ENCODE measurements at places on chromosomes 7 and 10.

GRCh38 chr10:17109475-17110207, 20.0 kb downstream of the CUBN start:
- peak; percentile 23 for DNase-seq

GRCh38 chr7:32036557-32036956, 33.6 kb downstream of the PDE1C start:
- DNase-seq = no peak

DNA sequence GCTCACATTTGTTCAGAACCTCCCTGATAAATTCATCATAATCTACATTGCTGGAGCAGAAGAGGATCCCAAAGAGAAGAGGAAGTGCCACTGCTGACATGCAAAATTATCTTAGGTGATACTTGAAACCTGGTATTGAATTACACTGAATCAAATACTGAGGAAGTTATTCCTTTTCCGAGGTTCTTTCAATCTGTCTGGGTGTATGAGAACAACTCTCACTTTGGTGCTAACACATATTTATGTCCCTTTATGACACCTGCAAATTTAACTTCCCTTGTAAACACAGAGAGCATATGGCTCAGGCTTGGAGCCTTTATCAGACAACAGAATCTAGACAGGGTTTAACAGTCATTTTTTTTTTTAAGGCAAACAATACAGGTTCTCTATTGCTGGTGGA, 131.4 kb downstream of the SRPK2 start:
- no peak for DNase-seq

- DNase-seq = no peak
Measured at GRCh38 chr7:155283565-155284194, 14.0 kb upstream of the INSIG1 start.

GRCh38 chr10:59435707-59436106, 73.4 kb upstream of the FAM13C start:
- DNase-seq = no peak

DNA sequence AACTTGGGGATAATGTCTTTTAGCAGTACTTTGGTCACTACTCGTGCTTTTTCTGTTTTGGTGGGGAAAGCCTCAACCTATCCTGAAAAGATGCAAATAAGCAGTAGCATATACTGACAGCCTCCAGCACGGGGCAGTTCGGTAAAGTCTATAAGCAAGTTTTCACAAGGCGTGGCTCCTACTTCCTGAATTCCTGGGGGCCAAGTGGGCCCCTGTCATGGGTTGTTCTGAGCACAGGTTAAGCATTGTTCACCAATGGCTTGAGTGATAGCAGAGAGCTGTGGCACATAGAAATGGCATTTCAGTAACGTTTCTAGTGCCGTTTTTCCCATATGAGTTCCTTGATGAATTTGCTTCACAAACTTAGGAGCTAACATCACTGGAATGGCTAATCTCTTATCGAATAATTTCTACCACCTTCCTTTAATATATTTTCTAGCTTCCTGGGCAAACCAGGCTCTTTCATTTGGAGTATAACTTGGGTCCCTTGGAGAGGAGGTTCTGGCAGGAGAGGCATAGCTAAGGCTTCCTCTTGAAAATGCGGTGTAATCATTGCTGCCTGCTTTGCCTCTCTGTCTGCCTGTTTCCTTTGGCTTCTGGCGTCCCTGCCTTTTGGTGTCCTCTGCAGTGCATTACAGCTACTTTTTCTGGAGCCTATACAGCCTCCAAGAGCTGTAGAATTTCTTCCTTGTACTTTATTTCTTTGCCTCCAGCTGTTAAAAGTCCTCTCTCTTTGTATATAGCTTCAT, 11.7 kb upstream of the ZNF239 start:
- DNase-seq = no peak

GRCh38 chr10:3413937-3414666, 241.5 kb upstream of the PITRM1 start:
- DNase-seq = no peak

GRCh38 chr10:19164461-19164860, 115.9 kb downstream of the MALRD1 start:
- DNase-seq = no peak

DNA sequence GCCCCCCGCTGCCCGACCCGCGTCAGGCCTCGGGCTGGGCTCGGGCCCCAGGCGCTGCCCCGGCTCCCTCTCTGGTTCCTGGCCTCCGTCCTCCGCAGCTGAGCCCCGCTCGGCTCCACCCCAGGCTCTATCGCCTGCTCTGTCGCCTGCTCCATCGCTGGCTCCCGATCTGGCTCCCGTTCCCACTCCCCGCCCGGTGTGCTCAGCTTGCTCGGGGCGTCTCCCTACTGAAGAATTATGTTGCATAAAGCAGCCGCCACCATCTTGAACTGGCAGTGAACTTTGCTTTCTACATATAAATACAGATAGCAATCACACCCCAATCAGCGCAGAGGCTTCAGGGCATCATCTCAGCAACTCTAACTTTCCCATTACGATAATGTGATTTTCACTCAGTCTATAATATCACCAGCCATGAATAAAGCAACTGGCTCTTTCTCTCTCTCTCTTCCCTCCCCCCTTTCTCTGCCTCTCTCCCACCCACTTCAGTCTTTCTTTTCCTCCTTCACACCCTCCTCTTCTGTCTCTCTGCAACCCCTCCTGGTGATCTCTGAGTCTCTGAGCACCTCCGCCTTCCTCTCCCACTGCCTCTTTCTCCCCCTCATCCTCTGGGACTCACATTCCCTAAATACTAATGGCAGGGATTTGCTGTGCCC, 43.3 kb upstream of the BTRC start:
- DNase-seq = no peak

GRCh38 chr10:2097937-2098336, 360.6 kb upstream of the ADARB2 start:
- DNase-seq = no peak

DNA sequence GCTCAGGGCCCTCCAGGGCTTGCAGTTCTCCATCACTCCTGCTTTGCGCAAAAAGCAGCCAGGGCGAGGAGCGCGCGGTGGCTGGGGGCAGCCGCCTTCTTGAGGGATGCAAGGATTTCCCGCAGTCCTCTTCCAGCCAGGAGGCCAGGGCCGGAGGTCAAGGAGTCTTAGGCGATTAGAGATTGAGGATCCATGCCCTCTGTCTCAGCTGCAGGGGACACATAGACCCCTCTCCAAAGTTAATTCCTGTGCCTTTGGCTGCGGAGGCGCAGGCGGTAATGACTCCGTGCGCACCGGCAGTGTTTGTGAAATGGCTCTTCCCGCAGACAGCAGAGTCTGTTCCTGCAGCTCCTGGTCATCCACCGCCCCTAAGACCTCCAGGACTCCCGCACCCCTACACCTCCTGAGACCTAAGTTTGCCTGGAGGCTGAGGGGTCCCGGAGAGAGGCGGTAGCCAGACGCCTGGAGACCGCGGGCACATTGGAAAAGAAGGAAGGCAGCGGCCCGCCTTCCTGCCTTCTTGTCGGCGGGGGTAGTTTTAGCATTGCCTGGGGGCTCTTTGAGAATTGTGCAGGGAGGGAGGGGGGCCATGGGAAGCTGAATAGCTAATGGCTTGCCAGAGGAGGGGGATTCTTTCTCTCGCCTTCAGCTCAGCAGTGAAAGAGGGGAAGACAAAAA, 3.3 kb upstream of the NEUROG3 start:
- DNase-seq = no peak

- no peak for DNase-seq
Measured at GRCh38 chr7:2527505-2528467, 8.2 kb downstream of the LFNG start.

DNA sequence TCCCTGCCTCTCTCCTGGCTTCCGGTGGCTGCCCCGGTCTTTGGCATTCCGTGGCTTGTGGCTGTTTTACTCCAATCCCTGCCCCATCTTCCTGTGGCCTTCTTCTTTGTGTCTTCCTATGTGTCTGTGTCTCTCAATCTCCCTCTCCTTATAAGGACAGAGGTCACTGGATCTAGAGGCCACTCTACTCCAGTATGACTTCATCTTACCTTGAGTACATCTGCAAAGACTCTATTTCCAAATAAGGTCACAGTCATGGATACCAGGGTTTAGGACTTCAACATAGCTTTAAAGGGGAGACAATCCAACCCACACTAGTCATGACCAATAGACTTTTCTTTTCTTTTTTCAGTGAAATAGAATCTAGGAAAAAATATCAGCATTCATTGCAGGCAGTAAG, 153.3 kb upstream of the INSYN2A start:
- peak; percentile 1 for DNase-seq

DNA sequence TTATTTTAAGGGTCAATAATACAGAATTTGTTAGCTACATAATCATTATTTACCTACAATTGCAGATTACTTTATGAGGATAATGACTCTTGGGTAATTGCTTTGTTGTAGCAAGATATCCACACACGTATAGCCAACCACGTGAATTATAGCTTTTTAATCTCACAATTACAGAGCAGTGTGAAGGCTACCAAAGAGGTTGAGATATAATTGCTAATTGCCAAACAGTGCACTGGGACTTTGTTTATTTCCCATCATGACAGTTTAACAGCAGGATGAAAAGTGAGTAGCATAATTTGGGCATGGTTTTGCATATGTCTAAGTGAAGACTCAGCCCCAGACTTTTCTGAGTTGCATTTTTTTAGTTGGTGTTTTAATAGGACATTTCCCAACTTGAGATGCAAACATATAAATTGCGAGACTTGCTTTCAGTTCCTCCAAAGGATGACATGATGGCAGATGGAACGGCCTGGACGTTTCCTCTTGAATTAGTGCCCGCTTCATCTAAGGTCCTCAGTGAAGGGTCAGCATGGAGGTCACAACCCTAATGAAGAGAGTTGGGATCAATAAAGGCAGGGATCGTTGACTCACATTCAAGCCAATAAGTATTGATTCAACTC, 180.7 kb upstream of the GPR26 start:
- no peak for DNase-seq

DNA sequence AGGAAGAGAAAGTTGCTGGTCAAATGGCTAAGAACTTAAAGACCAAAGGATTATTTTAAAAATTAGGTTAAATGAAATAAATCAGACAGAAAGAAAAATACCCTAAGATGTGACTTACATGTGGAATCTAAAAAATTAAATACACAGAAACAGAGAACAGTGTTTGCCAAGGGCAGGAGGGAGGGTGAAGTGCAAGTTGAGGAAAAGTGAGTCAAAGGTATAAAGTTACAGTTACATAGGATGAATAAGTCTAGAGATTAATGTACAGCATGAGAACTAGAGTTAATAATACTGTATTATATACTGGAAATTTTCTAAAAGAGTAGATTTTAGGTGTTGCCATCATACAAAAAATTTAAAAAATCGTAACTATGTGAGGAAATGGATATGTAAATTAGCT, 146.3 kb downstream of the MDFIC start:
- no peak for DNase-seq

DNA sequence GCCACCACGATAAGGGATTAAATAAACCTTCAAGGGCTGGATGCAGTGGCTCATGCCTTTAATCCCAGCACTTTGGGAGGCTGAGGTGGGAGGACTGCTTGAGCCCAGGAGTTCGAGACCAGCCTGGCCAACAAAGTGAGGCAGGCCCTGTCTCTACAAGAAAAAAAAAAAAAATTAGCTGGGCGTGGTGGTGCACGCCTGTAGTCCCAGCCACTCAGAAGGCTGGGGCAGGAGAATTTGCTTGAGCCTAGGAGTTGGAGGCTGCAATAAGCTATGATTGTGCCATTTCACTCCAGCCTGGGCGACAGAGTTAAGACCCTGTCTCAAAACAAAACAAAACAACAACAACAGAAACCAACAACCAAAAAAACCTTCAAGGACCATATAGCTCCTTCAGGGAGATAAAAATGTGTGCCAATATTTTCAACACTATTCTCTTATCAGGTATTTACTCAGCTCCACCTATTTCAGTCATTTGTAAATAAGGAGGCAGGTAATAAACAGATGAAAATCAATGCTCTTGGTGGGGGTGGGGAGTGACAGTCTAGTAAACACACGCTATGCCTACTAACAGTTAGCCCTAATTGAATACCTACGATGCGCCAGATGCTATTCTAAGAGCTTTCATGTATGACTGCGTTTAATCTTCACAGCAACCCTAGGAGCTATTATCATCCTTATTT, 13.2 kb downstream of the BAIAP2L1 start:
- no peak for DNase-seq

- no peak for DNase-seq
Measured at GRCh38 chr7:24637021-24637420, 63.8 kb downstream of the PALS2 start.

DNA sequence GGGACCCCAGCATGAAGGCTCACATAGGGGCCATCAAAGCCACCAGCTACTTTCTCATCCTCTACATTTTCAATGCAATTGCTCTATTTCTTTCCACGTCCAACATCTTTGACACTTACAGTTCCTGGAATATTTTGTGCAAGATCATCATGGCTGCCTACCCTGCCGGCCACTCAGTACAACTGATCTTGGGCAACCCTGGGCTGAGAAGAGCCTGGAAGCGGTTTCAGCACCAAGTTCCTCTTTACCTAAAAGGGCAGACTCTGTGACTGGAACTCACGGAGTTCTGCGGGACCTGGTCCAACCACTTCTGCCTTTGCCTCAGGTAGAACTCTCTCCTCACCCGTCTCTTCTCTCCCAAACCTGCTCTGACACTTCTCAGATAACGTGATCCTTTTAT, 945 bp downstream of the TAS2R40 start:
- no peak for DNase-seq

GRCh38 chr10:70991140-70992124, 103.1 kb upstream of the PCBD1 start:
- no peak for DNase-seq

DNA sequence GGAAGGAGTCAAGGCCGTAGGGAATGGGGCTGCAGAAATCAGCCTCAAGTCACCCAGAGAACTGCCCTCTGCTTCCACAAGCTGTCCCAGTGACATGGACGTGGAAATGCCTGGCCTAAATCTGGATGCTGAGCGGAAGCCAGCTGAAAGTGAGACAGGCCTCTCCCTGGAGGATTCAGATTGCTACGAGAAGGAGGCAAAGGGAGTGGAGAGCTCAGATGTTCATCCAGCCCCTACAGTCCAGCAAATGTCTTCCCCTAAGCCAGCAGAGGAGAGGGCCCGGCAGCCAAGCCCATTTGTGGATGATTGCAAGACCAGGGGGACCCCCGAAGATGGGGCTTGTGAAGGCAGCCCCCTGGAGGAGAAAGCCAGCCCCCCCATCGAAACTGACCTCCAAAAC, 50.2 kb upstream of the PDCD4 start:
- no peak for DNase-seq

DNA sequence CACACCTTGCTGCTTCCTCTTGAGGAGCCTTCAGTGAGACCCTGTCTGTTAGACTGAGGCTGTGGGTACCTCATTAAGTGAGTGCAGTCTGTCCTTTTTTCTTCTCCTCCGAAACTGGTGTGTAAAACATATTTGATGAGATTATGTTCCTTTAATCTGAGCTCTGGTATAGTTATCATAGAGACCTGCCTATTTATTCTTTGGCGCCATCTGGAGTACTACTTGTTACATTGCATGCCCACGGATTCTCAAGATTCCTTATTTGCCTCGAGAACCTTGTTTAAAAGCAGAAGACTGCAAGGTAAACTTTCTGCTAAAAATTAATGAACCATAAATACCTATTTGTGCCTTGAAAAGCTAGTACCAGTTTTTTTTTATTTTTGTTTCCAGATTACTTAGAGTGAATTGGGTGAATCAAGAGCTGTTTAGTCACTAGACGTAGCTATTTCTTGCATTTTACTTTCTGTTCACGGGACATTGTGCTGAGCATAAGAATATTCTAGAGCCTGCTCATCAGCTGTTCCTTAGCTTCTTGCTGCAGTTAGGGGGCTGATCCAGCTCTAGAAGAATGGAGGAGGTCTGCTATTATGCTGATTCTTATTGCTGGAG, 16.9 kb upstream of the STMP1 start:
- no peak for DNase-seq

GRCh38 chr7:27872356-27873275, 132.7 kb downstream of the TAX1BP1 start:
- no peak for DNase-seq

- DNase-seq = no peak
Measured at GRCh38 chr7:141014125-141014523, 628 bp downstream of the MRPS33 start.
